Common myeloid progenitor, CD34-positive (primary cell): ENCODE measurements at places on chromosomes 6 and 20.

DNA sequence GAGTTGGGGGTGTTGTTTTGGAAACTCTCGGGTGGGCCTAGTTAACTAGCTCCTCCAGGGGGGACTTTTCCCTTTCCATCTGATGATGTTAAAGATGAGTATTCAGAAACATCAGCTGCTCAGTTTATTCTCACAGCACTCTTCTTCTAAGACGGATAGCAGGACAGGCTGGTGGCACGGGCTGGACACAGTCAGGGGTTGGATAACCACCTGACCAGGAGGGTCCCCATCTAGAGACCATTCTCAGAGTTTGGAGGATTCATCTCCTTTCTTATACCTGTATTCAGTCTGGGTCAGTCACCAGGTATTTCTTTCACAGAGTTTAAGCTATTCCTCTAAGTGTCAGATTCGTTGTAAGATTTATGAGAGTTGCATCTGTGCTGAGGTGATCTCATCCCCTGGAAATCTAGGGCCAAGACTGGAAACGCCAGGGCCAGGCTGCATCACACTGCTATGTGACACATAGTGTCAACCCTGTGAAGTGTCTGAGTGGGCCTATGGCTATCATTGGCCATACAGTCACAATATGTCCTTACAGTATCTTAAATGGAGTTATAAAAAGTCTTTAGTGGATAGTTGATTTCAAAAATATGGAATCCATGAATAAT lies 111.7 kb downstream of the FAM50B start:
- DNase-seq, result no peak

DNA sequence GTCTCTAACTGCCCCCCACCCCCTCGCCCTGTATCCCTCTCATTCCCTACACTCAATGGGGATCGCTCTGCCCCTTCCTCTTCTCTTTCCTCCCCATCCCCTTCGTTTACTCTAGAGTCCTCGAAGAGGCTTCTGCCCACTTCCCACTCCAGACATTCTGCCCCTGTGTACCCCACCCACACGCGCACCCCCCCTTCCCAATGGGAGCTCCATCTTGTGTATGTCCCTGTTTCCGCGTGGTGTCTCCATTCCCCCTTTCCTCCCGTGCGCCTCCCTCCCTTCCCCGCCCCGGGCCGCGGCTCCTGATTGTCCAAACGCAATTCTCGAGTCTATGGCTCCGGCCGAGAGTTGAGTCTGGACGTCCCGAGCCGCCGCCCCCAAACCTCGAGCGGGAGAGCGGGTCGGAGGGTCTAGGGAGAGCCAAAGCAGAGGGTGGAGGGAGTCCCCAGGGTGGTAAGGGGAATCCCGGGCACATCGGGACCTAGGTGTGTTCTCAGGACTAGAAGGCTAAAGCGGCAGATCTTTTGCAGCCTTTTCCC lies 679 bp upstream of the RING1 start:
- DNase-seq, result no peak

- DNase-seq, result peak; percentile 46
These were observed 105.1 kb upstream of the HCRTR2 start for GRCh38 chr6:55069132-55069781.

GRCh38 chr6:154197196-154197860 lies 158.3 kb downstream of the OPRM1 start:
- DNase-seq, result no peak

DNA sequence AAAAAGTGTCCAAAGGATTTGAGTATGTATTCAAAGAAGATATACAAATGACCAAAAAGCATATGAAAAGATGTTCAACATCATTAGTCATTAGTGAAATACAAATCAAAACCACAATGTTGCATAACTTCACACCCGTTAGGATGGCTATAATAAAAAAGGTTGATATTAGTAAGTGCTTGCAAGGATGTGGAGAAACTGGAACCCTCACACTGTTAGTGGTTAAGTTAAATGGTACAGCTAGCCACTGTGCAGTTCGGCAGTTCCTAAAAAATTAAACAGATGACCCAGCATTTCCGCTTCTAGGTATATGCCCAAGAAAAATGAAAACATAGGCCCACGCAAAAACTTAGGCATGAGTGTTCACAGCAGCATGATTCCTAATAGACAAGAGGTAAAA lies 38.6 kb downstream of the IBTK start:
- no peak for DNase-seq

- DNase-seq, result no peak
These were observed 56.1 kb upstream of the UNC93A start for GRCh38 chr6:167235005-167235404.

- DNase-seq, result no peak
These were observed 134.1 kb upstream of the PREP start for GRCh38 chr6:105536961-105537360.

DNA sequence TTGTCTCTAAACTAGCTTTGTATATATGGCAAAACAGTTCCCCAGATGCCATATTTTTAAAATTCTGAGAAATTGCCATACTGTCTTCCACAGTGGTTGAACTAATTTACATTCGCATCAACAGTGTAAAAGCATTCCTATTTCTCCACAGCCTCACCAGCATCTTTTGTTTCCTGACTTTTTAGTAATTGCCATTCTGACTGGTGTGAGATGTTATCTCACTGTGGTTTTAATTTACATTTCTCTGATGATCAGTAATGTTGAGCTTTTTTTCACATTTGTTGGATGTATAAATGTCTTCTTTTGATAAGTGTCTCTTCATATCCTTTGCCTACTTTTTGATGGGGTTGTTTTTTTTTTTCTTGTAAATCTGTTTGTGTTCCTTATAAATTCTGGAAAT lies 1222.7 kb upstream of the CITED2 start:
- DNase-seq, result no peak

DNA sequence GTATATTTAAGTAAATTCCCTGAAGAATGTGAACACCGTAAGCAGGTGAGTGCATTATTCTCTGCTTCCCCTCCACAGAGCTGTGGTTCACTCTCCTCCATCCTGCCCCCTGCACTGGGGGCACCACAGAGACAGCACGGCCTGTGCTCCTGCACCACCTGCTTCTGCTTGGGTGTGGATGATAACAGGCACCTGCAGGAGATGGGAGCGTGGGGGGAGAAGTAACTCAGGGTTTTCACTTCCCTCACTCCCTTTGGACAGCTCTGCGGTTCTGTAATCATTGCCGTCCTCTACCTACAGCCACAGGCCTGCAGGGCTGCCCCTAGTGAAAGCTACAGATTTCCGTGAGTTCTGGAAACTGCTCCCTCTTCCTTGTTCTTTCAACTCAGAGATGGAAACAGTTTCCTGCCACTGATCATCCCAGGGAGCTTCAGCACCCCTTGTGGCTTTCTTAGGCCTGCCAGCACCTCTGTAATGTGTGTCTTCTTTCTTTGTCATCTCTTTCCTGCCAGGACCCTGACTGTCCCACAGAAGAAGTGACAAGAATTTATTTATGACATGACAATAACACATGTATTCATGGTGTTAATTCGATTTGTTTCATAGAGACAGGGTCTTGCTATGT lies 21.3 kb upstream of the MICB start:
- no peak for DNase-seq

GRCh38 chr6:1966713-1967112 lies 278.7 kb downstream of the GMDS start:
- DNase-seq, result no peak
